ENCODE measurements at places on chromosomes 7 and 10.

GRCh38 chr7:49088017-49088416 is 163.7 kb downstream of the CDC14C start:
- no peak for DNase-seq

GRCh38 chr10:120479506-120479905 is 22.5 kb downstream of the PLPP4 start:
- no peak for DNase-seq

DNA sequence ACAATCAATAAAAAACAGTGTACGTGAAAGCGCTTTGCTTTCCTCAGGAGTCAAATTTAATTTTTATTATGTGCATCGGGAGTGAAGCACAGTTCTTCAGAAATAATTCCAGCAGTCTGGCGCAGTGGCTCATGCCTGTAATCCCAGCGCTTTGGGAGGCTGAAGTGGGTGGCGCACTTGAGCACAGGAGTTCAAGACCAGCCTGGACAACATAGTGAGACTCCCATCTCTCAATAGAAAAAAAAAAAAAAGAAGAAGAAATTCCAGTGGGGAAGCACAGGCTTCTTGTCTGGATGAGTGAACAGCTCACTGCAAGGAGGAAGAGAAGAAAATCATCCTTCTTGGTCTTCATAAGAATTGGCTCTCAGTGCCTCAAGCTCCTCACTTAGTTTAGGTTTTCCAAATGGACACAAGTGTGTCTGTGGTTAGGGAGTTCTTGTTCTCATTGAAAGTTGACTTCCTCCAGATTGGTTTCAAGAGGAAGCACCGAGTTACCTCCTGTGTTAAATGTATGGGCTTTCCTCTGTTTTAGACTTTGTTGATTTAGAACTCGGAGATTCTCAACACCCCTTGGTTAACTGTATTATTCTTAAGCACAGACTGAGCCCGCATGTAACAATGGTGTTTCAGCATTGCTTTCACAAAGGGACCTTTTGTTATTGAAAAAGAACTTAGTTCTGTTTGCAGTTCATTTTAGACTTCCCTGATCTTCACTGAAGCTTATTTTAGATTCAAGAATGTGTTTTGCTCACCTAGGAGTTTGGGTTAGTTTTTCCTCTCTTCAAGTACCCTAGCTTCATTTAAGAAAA is 28.0 kb downstream of the LMTK2 start:
- DNase-seq: no peak

- DNase-seq: no peak
Measured at GRCh38 chr7:145123502-145123901, 287.6 kb upstream of the TPK1 start.

- DNase-seq: no peak
Measured at GRCh38 chr10:3750854-3751253, 34.2 kb downstream of the KLF6 start.

DNA sequence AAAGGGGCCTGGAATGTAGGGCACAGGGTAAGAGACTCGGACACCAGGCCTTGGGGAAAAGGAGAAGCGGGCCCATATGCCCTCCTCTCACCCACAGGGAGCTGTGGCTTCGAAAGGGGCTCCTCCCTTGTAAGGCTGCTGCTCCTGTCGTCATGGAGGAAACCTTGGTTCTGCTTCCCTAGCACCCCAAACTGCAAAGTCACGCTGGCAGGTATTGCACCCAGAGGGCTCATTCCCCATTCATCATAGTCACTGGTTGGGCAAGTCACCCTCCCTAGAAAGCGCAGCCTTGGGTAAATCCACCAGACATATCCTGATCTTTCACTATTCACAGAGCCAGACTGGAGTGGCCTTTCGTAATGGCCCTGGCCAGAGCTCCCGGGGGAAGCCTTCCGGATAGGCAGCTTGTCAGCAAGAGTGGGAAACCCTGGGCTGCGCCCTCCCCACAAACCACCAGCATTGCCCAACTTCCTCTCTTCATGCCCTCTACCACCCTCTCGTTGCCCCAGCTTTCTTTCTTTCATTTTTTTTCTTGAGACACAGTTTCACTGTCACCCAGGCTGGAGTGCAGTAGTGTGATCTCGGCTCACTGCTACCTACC is 121.0 kb downstream of the HIP1 start:
- peak; percentile 63 for DNase-seq

- no peak for DNase-seq
Measured at GRCh38 chr7:12800486-12800885, 113.1 kb downstream of the ARL4A start.

Data from activated naive CD8-positive, alpha-beta T cell treated with anti-CD3 and anti-CD28 coated beads, Interleukin-2, amount 50 U/mL, for 24 hours (primary cell).